ENCODE measurements at places on chromosomes 2 and 18.

DNA sequence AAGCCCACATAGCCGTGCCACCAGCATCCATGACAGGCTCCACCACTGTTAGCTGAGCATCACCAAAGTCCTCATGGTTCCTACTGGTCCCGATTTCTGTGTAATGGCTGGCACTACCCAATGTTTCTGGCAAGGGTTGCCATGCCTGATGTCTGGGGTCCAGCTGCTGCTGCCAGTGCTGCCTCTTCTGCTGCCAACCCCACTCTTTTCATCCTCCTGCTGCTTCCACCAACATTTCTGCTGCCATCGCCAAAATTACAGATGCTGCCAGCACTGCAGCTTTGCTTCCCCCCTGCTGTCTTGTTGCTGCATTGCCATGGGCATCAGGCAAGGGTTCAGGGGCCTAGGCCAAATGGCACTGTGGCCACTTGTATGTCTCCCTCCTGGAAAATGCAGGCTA is 152.9 kb downstream of the LRRTM1 start:
- no peak for DNase-seq

DNA sequence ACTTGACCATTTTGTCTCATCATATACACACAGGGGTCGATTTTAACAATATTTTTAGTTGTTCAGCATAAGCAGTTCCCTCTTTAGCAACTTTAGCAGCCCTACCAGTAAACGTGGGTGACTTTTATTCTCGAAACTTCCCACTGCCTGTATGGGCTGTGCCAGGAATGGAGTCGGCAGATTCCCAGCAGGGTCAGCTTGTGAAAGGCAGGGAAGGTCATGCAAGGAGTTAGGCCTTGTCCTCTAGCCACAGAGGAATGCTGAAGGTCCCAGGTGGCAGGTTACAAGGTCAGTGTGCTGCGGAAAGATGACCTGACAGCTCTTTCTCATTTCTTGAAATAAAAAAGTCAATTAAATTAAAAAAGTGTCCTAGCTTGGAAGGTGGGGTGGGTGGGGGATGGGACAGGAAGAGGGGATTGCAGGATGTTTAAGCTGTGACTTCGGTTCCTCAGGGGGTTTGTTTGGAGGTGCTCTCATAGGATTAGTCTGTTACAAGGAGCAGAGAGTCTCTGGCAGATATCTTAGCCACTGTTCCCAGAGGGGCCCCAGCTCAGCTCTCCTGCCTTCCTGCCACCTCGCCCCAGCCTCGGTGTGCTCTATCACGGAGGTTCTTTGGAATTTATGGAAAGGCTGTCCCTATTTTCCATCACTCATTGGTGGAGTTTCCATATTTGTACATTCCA is 21.4 kb downstream of the DRC1 start:
- DNase-seq = no peak

DNA sequence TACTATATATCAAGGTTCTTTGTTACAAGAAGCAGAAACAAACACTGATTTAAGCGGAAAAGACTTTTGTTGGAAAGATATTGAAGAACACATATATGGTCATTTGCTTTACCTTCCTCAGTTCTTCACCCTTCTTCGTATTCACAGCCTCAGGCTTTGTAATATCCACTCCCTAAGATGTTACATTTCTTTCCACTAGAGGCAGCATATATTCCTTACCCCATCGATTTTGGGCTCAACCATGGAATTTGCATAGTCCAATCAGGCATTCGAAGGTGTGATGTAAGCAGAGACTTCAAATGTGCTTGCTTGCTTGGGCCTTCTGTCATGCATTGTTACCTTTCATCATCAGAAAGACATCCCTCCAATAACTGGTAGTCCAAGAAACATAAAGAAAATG is 287.4 kb downstream of the PID1 start:
- peak; percentile 22 for DNase-seq

DNA sequence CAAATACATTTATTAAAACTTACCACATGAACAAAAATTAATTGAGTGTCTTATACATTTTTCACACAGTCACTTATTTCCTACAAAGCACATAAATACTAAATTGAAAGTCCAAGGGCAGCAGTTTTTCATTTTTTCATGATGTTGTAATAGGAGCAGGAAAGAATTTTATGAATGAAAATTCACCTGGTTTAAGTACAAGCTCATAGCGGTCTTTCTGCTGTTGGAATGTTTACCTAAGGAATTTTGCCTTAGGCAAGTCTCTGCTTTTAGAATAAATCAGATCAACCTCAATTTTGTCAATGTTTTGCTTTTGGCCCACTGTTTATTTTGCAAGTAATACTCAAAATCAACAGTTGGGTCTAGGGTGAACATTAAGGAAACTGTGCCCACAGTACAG is 40.0 kb downstream of the ETAA1 start:
- no peak for DNase-seq

- DNase-seq = no peak
These were observed 41.6 kb downstream of the LAMA3 start for GRCh38 chr18:23730857-23731256.

- peak; percentile 51 for DNase-seq
These were observed 7.5 kb downstream of the C2orf49 start for GRCh38 chr2:105344704-105345345.
